ENCODE measurements at places on chromosomes 11 and 22. TPM values are rescaled to one million over a fixed set of nuclear protein-coding genes. Genes with fewer than 3 reads are reported as not detected.

MS4A4A gene
- total RNA-seq, result not detected

BAIAP2L2 gene
- total RNA-seq, result 0.39 TPM

SCGB1D2 gene
- not detected for total RNA-seq

CYP2R1 gene
- 9.9 TPM for total RNA-seq

CSRP3 gene
- not detected for total RNA-seq

OR52H1 gene
- total RNA-seq, result not detected

GAL3ST3 gene
- 0.70 TPM for total RNA-seq

LMNTD2 gene
- total RNA-seq, result 1.3 TPM

FBLN1 gene
- total RNA-seq, result 0.37 TPM

RTL10 gene
- total RNA-seq, result 23.1 TPM

TYR gene
- not detected for total RNA-seq

PLAAT5 gene
- 0.18 TPM for total RNA-seq

OR8D1 gene
- total RNA-seq, result not detected

KCNJ1 gene
- total RNA-seq, result not detected

APOBEC3H gene
- 5.3 TPM for total RNA-seq

ZDHHC5 gene
- 78.6 TPM for total RNA-seq

KCNQ1OT1 gene
- 0.14 TPM for total RNA-seq

F2 gene
- total RNA-seq, result not detected

BRSK2 gene
- total RNA-seq, result 0.97 TPM

NTM gene
- not detected for total RNA-seq

RAB3IL1 gene
- total RNA-seq, result not detected

PIH1D2 gene
- 0.32 TPM for total RNA-seq

PLAAT2 gene
- total RNA-seq, result 0.52 TPM

NAALAD2 gene
- not detected for total RNA-seq

DENND6B gene
- total RNA-seq, result 4.2 TPM

RAC2 gene
- 528 TPM for total RNA-seq

SULT4A1 gene
- total RNA-seq, result 0.29 TPM

MYO18B gene
- 2.1 TPM for total RNA-seq

NAALADL1 gene
- total RNA-seq, result 10.3 TPM

PTPN5 gene
- total RNA-seq, result not detected

SLC22A8 gene
- not detected for total RNA-seq

C11orf98 gene
- total RNA-seq, result 147 TPM

IL10RA gene
- total RNA-seq, result 39.6 TPM

SMIM35 gene
- not detected for total RNA-seq

TSGA10IP gene
- not detected for total RNA-seq

EFCAB6 gene
- 0.37 TPM for total RNA-seq

LDHAL6A gene
- total RNA-seq, result not detected

APOL6 gene
- 54.9 TPM for total RNA-seq

GSTT2B gene
- total RNA-seq, result not detected

MMP8 gene
- total RNA-seq, result 0.14 TPM

NXPE4 gene
- total RNA-seq, result not detected

OR52I2 gene
- not detected for total RNA-seq

OR8B3 gene
- total RNA-seq, result not detected

RASD2 gene
- total RNA-seq, result 0.16 TPM

PTPRCAP gene
- total RNA-seq, result 110 TPM

RCN1 gene
- total RNA-seq, result 35.4 TPM

CLMP gene
- total RNA-seq, result 0.06 TPM

LARGE2 gene
- total RNA-seq, result 1.2 TPM

FSHB gene
- not detected for total RNA-seq

SHANK2 gene
- total RNA-seq, result not detected

B3GAT3 gene
- 63.0 TPM for total RNA-seq

OR51B5 gene
- not detected for total RNA-seq

MMP11 gene
- total RNA-seq, result 0.44 TPM

LRP4 gene
- total RNA-seq, result 0.20 TPM

All from activated naive CD8-positive, alpha-beta T cell treated with anti-CD3 and anti-CD28 coated beads for 36 hours (primary cell).